ENCODE measurements at places on chromosomes 2 and 18.

- no peak for DNase-seq
These were observed 77.0 kb upstream of the PID1 start for GRCh38 chr2:229348128-229348527.

- DNase-seq: no peak
These were observed 1.7 kb downstream of the ERFE start for GRCh38 chr2:238160206-238161129.

DNA sequence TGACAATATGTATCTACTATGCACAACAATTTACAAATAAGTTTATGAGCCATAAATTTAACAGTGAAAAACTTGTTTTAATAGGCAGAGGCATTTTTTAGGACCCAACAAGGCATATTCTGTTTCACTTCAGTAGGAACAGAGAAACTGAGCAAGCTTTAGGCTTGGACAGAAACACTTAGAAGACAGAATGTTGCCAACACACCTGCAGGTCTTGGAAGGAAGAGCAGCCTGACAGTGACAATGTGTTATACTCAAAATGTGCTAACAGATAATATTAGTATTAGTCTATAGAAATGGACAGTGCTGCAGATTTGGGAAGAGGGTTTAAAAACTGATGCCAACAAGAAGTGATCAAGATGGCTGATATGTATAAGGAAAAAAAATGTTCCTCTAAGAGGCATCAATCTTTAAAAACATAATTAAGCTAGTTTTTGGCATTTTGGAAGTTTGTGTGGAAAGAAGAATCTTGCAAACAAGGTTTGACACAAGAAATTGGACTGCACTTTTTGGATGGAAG, 297.1 kb upstream of the FSIP2 start:
- no peak for DNase-seq

GRCh38 chr2:188158337-188159100, 133.2 kb upstream of the GULP1 start:
- DNase-seq: no peak

- DNase-seq: peak; percentile 68
These were observed at the start of gene SIX3 for GRCh38 chr2:44941551-44942234. TSS of gene SIX3 (plus strand) at chr2:44941702. CDS start at chr2:44942105, 403 bp downstream.

DNA sequence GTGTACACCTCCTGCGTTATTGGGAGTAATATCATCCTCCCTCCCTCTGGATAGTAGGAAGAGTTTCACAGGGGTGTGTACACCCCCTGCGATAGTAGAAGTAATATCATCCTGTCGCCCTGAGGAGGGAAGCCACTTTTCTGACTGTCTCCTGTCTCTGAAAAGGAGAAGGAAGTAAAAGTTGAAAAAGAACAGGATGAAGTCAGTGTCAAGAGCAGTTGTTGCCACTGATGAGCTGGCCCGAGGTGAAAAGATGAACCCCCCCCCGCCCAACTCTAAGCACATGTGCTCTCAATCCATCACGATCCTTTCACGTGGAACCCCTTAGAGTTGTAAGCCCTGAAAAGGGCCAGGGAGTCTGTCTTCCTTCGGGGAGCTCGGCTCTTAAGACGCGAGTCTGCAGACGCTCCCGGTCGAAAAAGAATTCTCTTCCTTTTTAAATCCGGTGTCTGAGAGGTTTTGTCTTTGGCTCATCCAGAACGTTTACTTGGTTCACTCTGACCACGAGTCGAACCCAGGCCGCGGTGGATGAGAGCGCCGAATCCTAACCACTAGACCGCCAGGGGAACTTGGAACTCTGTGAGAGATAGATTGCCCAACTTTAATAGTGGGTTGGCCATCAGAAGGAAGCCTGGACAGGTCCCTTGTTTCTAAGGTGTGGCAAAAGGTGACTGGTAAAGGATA, 22.4 kb upstream of the NAGK start:
- peak; percentile 25 for DNase-seq

- no peak for DNase-seq
These were observed 50.3 kb downstream of the INHBB start for GRCh38 chr2:120396013-120396860.

GRCh38 chr18:35618696-35619095, 37.2 kb downstream of the GALNT1 start:
- no peak for DNase-seq

GRCh38 chr2:96146881-96147592, 1.8 kb upstream of the DUSP2 start:
- peak; percentile 75 for DNase-seq
